Activated T-cell treated with anti-CD3 and anti-CD28 coated beads, Interleukin-2, amount 50 U/mL, for 4 hours (primary cell): ENCODE measurements at places on chromosomes 11 and 22. TPM values are rescaled to one million over a fixed set of nuclear protein-coding genes. Genes with fewer than 3 reads are reported as not detected.

DNA sequence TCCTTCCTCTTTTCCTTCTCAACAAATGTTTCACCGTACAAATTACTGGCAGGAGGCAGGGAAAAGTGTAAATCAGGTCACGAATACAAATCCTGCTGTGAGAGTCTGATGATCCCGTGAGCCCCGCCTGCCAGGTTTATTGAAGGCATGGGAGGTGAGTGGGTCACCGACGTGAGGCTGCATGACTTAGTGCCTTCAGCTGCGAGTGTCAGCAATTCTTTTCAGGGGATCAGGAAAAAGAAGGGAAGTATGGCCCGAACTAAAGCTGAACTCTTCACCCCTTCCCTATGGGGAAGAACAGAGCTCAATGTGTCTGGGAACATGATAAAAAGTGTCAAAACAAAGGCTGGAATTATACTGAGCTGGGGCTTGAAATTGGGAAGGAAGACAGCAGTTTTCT is 166.2 kb downstream of the OPCML start:
- DNase-seq: no peak

GRCh38 chr11:110584150-110584549 is 128.1 kb downstream of the ARHGAP20 start:
- no peak for DNase-seq

Gene KCNJ11
- total RNA-seq: 0.68 TPM

DNA sequence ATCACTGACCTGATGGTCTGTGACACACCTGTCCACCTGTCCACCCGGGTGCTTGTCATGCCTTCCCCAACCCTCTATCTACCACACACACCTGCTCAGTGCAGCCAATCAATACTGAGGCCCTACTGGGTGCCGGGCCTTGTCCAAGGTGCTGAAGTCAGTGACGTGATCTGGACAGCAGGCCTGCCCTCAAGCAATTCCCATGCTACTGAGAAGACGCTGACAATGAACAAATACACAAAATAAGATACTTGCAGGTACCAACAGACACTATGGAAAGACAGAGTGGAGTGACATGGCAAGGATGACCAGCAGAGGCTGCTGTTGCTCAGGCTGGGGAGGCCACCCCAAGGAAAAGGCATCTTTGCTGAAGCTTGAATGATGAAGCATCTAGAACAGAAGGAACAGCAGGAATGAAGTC is 21.2 kb downstream of the PLAAT3 start:
- no peak for DNase-seq

DNA sequence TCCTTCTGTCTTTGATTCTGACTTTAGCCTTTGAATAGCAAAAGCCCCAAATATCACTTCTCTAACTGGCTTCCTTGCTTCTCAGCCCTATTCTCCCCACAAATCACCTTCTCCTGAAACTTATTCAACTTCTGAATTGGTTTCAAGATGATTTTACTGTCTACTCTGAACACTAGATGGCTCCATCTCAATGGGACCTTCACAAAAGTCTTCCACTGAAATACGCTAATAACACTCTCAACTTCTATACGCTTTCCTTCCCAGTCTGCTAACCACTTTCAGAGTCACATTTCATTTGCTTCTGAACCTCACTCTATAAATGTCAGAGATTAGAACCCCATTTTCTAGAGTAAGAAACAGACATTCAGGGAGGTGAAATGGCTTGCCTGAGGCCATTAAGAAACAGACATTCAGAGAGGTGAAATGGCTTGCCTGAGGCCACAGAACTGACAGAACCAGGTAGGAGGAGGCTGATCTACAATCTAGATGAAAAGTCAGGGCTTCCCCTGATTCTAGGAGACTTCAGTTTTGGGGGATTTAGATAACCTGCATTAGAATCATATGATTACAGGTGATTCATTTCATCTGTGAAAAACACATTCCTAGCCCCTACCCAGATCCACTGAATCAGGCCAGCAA is 20.6 kb downstream of the MORC2 start:
- DNase-seq: no peak

DNA sequence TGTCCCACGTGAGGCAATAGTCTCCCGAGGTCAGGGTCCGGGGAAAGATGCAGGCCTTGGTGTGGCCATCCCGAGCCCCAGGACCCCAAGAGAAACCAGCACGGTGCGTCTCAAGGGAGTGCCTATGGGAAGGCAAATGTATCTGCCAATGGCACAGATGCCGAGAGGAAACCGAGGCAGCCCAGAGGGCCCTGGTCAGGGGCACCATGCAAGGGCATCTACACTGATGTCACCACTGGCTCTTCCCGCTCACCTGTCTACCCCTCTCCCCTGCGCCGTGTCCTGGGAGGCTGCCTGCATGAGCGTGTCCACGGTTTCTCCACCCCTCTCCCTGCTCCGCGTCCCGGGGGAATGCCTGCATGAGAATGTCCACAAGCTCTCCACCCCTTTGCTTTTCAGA is 1318.8 kb downstream of the TBC1D22A start:
- no peak for DNase-seq

Gene ACTN3
- 0.08 TPM for total RNA-seq

- no peak for DNase-seq
These were observed 80.5 kb upstream of the LINC01488 start for GRCh38 chr11:69400771-69401590.

GRCh38 chr11:113446112-113446511 is 29.1 kb downstream of the DRD2 start:
- DNase-seq: no peak

Gene OR4D5
- total RNA-seq: not detected

GRCh38 chr11:87187930-87188329 is 150.2 kb downstream of the TMEM135 start:
- DNase-seq: no peak

Gene MAJIN
- not detected for total RNA-seq

DNA sequence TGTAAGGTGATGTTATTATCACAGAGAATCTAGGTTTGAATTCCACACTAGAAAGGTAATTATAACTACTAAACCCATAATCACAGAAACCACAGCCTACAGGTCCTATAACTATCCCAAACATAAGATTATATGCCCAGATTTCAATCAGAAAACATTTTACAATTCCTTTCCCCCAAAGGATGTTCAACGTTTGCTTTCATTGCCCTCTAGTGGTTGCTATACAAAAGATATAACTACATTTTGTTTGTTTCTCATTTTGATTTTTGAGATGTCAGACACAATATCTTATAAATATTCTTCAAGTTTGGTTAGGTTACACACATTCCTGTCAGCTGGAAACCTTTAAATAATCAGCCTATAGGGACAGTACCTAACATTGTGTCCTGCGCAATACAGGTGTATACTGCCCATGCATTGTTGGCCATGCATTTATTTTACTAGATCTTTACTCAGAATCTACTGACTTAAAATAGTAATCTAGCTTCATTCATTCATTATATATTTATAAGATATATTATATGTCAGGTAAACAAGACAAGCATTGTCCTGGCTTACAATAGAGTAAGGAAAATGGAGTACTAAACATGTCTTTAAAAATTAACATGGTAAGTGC is 530.5 kb upstream of the CCDC90B start:
- DNase-seq: no peak

GRCh38 chr22:39616051-39616450 is 45.5 kb downstream of the CACNA1I start:
- DNase-seq: no peak

DNA sequence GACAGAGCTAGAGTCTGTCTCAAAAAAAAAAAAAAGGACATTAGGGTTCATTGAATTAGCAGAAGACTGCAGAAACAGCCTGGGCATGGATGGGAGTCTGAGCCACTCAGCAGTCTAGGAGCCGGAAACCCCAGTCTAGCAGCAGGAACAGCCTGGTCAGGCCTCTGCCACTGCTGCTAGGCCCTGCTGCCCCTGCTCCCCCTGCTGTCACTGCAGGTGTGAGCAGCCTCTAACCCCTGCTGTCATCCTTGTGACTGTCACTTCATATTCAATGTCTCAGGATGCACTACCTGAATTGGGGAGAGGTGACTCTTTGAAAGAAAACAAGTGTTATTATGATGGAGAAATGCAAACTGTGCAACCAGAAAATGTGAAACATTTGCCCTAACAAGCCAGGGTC is 7.0 kb upstream of the DDX17 start:
- peak; percentile 20 for DNase-seq

- no peak for DNase-seq
These were observed 15.5 kb downstream of the APOL3 start for GRCh38 chr22:36144886-36145541.

GRCh38 chr11:32013603-32014002 is 77.3 kb upstream of the RCN1 start:
- no peak for DNase-seq

DNA sequence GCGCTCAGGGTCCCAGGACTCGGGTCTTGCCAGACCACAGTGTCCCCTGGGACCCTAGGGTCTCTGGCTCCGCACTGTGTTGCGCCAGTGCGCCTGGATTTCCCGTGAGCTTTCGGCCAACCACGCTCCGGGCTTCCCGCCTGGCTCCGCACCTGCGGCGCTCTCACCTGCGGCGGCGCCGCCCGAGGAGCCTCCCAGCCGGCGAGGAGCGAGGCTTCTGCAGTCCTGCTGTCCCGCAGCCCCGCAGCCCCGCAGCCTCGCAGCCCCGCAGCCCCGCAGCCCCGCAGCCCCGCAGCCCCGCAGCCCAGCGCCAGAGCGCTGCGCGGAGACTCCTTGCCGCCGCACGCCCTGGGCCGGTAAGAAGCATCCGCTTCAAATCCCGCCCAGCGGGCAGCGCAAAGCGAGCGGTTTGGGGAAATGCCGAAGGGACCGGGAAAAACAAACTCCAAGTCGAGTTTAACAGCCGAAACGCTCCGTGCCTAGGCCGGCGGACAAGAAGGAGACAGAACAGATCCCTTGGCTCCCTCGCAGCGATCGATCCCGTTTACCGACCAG is 939 bp downstream of the ALX4 start:
- DNase-seq: no peak

- DNase-seq: no peak
These were observed 43.2 kb downstream of the NAT10 start for GRCh38 chr11:34148504-34149165.

Gene KCNA4
- not detected for total RNA-seq

Gene ST14
- 0.30 TPM for total RNA-seq

GRCh38 chr11:72222106-72222891 is 2.3 kb upstream of the INPPL1 start:
- no peak for DNase-seq

GRCh38 chr22:45537734-45538181 is 35.1 kb downstream of the FBLN1 start:
- no peak for DNase-seq

GRCh38 chr11:3087373-3087772 is 30.1 kb upstream of the CARS1 start:
- no peak for DNase-seq

GRCh38 chr11:19664886-19665548 is 47.6 kb upstream of the NAV2 start:
- DNase-seq: no peak

Gene BTG4
- total RNA-seq: not detected

- DNase-seq: no peak
These were observed 23.6 kb upstream of the ALKBH3 start for GRCh38 chr11:43856993-43857392.

- no peak for DNase-seq
These were observed 332.4 kb upstream of the ARHGAP42 start for GRCh38 chr11:100354736-100355135.

- no peak for DNase-seq
These were observed 30.4 kb downstream of the STIM1 start for GRCh38 chr11:3885855-3886254.

GRCh38 chr11:88330826-88331428 is 6.6 kb downstream of the CTSC start:
- DNase-seq: no peak

- no peak for DNase-seq
These were observed 193.7 kb upstream of the TBCEL start for GRCh38 chr11:120830085-120830620.

Gene TMEM86A
- 0.13 TPM for total RNA-seq

Gene CADM1
- total RNA-seq: 1.7 TPM

- no peak for DNase-seq
These were observed 30.5 kb downstream of the LARGE1 start for GRCh38 chr22:33889748-33890147.

DNA sequence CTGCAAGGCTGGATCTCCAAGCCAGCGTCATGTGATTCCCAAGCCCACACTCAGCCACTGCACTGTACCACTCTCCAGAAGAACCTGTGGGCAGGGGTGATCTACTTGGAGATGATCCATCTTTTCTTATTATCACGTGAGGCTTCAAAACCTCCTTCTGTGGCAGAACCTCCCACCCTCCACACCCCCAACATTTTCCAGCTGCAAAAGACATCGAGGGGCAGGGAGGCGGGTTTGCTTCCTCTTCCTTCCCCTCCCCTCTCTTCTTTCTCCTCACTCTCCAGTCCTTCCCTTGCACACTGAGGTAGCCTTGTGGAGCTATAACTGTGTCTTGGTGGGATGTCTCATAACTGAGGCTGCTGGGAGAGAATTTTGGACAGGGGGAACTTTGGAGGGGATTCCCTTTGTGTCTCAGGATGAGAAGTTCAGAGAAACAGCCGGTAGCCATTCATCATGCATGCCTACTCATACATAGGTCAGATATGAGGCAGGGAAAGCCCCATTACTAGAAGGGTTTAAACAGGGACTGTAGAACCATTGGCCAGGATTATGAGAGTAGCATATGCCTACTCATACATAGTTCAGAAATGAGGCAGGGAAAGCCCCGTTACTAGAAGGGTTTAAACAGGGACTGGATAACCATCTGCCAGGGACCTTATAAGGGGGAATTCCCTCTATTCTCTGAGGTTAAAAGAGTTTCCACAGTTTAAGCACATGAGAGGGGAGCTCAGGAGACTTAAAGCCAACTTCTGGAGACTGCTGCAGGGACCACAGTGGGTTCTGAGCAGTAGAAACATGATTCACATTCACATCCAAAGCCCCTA is 420.7 kb upstream of the CADM1 start:
- no peak for DNase-seq

GRCh38 chr11:88104408-88104807 is 70.8 kb downstream of the RAB38 start:
- DNase-seq: no peak

- DNase-seq: no peak
These were observed 400.4 kb downstream of the NXPE2 start for GRCh38 chr11:115078461-115079438.

Gene ZNF215
- 0.40 TPM for total RNA-seq
